Iris pigment epithelial cell (primary cell): ENCODE measurements at places on chromosomes 11 and 22.

GRCh38 chr11:62148271-62148980, 24.6 kb downstream of the INCENP start:
- no peak for DNase-seq

GRCh38 chr11:74636630-74637184, 44.3 kb downstream of the POLD3 start:
- peak; percentile 96 for DNase-seq

DNA sequence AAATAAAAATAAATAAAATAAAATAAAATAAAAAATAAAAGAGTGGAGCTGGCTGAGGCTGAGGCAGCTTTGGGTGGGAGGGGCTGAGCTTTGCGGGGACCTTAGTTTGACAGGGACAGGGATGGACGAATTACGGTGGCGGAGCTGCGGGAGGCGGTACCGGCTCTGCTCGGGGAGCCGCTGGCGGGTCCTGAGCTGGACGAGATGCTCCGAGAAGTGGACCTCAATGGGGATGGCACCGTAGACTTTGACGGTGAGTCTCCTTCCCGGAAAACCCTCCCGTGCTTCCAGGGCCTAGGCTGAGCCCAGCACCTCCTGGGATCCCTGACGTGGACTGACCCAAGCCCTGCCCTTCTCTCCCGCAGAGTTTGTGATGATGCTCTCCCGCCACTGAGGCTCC, 3.1 kb downstream of the CABP4 start:
- no peak for DNase-seq

DNA sequence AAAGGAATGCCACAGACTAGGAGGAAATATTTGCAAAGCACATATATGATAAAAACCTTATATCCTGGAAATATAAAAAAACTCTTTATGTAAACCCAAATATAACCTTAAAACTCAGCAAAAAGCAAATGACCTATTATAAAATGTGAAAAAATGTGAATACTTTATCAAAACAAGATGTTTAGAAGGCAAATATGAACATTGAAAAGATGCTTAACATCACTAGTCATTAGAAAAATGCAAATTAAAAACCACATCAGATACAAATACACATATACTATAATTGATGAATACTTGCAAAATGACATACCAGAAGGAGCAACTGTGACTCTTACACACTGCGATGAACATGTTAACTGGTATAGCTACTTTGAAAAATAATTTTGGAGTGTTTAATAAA, 511.2 kb upstream of the LRRC4C start:
- no peak for DNase-seq

DNA sequence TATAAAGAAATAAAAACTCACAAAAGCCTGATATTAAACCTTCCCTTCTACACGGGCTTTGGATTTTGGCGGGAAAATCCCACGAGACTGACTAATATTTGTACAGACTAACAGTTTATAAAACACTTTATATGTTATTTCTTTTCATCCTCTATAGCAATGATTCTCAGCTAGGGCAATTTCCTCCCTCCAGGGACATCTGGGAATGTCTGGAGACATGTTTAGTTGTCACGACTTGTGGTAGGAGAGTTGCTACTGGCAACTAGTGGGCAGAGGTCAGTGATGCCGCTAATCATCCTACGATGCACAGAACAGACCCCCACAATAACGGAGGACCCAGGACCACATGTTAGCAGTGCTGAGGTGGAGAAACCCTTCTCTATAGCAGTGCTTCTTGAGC, 304.8 kb upstream of the PITPNB start:
- DNase-seq = no peak

DNA sequence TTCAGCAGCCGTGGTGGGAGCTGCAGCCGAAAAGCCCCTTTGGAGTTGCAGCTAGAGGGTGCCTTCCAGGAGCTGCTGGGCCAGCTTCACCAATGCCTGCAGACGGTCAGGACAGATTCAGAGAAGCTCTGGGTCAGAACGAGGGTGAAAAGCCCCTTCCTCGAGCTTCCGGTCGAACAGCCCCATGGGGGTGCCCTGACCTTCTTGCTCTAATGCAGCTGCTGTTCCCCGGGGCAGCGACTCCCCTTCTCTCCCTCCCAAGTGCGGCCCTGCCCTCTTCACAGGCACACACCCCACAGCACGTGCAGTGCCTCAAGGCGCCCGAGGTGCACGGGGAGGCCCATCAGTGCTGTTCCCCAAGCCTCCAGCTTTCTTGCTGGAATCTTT, 9.6 kb upstream of the IFITM3 start:
- DNase-seq = no peak

DNA sequence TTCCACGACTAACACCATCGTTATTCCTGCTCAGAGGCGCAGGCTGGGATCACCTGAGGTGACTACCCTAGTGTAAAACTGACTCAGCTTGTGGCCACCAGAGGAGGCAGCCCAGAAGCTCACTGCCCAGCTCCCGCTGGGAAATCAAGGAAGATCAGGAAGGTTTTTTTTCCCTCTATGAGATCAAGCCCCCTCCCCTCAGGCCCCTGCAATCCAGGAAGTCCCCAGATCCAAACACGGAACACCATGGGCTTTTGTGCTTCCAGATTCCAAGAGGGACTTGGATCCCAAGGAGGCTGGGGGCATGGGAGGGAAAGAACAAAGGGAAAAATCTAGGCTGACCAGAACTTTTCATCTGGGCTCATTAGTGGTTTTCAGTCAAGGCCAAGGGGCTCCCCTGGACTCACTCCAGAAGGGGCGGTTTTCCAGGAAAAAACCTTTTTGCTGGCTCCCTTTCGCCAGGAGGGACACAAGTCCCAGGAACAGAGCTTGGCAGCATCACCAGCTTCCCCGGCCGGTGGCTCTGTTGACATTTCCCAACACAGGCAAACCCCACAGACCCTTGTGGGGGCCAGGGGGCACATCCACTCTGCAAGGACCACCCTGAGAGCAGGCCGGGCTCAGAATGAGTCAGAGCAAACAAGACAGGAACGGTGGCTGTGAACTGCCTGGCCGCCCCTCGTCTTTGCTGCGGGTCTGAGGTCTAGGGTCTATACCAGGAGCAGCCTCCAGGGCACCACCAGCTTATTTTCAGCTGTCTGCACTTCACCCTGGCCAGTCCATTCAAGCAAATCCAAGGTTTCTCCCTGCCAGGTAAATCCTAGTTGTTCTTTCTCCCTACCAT, 36.8 kb downstream of the MYH9 start:
- peak; percentile 60 for DNase-seq

GRCh38 chr22:46914916-46915894, 152.8 kb downstream of the TBC1D22A start:
- DNase-seq = no peak

DNA sequence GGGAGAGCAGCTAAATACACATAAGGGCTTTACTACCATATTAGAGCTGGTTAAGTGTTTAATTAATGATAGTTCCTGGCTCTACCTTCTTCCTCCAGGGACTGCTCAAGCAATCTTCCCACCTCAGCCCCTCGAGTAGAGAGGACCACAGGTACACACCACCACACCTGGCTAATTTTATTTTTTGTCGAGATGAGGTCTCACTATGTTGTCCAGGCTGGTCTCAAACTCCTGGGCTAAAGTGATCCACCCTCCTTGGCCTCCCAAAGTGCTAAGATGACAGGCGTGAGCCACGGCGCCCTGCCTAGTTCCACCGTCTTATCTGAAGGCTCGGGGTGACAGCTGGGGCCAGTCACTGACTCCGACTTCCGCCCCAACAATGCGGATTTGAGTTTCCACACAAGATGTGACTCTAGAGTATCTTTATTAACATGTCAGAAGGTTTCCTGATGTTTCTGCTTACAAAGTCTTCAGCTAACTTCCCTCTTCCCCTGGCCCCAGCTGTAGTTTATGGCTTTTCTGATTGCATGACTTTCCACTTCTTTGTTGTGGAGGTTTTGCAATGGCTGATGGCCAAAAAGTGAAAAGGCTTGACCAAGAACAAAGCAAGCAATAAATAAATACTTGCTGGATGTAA, 16.8 kb downstream of the TPST2 start:
- DNase-seq = no peak

GRCh38 chr11:89608234-89608966, 101.7 kb upstream of the TRIM77 start:
- DNase-seq = no peak

DNA sequence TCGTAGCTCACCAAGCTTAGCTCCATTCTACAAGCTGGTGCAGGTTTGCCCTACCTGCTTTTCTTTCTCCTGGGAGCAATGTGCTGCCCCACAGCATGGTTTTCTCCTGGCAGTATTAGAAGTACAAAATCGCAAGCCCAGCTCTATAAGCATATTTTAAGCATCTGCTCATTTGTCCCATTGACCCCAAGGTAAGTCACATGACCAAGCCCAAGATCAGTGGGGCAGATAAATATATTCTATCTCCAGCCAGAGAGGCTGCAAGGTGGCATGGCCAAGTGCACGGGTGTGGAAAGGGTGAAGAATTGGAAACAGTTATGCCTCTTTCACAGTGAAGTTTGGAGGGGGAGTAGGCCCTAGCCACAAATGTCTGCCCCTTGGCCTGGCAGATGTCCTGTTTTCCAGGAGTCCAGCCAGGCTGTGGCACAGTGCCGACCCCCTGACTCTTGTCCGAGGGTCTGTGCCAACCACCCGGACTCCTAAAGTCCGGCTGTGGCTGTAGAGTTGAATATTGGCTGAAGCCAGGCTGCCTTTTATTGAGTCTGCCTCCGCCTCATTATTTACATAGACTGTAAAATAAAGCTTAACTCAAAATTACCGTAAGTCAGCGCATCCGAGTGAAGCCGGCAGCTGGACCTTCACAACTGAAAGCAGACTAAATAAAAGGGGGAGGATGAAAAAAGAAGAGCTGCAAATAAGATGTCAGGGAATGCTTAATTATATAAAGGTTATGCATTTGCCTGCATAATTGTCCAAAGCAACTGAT, 165.7 kb downstream of the COMMD9 start:
- DNase-seq = peak; percentile 39

- DNase-seq = no peak
Observed at GRCh38 chr11:1854132-1854948, 1.5 kb downstream of the LSP1 start.

GRCh38 chr11:97280347-97280746, 890.5 kb downstream of the JRKL start:
- no peak for DNase-seq

DNA sequence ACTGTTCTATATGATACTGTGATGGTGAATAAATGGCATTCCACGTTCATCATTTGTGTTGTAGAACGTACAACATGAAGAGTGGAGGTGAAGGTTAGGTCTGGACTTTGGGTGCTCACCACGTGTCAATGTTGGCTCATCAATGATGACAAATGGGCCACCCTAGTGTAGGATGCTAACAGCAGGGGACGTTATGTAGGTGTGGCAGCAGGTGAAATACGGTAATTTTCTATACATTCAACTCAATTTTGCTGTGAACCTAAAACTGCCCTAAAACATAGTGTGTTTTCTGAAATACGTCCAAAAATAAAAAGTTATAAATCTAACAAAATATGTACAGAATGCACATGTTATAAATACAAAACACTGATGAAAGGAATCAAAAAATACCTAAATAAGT, 6.2 kb downstream of the KRTAP5-6 start:
- no peak for DNase-seq

- DNase-seq = no peak
Observed at GRCh38 chr11:3644817-3645235, at the start of gene ART1. ART1 (plus strand) TSS chr11:3645128; CDS start chr11:3659214, 14,086 bp downstream.

GRCh38 chr11:86069408-86070101, 671 bp upstream of the PICALM start:
- DNase-seq = peak; percentile 96

DNA sequence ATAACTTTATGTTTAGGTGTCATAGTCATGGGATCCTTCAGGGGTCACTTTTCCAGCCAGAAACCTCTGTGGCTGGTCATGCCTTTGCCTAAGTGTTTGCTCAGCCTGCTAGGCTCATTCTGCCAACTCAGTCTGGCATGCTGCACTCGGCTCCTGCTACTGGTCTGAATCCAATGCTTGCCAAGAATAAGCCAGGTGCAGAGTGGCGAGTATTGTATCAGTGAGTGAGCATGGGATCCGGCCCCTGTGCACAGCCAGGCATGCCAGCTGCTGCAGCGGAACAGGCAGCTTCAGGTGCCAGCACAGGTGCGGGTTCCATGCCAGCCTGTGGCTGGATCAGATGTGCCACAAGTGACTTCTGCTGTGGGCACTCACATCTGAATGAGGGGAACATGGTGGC, 1269.3 kb upstream of the CNTN5 start:
- no peak for DNase-seq

- peak; percentile 62 for DNase-seq
Observed at GRCh38 chr11:105937738-105938137, 84.3 kb downstream of the MSANTD4 start.
